ENCODE measurements at places on chromosomes 1 and 21. TPM values are rescaled to one million over a fixed set of nuclear protein-coding genes. Genes with fewer than 3 reads are reported as not detected.

The ELAVL4 gene
- 0.07 TPM for total RNA-seq

The KCNH1 gene
- 0.03 TPM for total RNA-seq

The TINAGL1 gene
- 46.2 TPM for total RNA-seq

The TDRKH gene
- total RNA-seq, result 3.8 TPM

DNA sequence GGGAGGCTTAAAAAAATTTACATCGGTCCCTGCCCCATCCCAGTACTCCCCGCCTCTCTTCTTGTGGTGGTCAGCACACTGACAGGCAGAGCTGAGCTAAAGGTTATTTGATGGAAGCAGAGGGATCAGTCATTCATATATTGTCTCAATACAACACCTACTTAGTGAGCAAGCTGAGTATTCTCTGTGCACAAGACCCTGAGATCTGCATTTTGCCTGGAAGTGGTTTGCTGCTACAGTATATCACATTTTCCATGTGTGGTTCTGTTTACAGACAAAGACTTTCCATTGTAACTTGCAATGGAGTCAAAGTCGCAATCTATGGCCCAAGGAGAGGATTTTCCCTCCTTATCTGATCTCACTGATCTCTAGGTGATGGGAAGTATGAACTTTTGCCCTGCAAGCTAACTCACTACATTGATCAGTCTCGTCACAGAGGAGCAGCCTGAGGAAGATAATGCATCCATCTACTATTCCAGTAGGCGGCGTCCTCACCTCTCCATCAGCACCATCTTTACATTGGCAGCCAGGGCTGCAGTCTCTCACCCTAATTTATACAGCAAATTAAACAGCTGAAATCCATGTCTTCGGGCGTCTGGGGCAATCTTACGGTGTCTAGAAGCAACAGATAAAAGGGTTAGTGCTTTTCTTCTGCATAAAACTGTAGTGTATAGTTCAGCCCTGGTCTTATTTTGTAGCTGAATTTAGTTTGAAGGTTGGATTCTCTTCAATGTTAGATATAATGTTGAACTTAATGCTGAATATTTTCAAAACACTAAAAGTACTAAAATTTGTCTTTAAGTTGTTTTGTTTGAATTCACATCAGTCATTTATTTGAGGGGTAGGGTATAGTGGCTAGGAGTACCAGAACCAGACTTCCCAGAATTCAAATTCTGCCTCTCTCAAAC is 3.2 kb upstream of the TRAF5 start:
- no peak overlapping the region for H3K4me3 ChIP-seq
- H3K36me3 ChIP-seq, result no peaks in the 10 kb centered on the region
- peaks cover 9% of the 10 kb centered on the region for H3K4me1 ChIP-seq
- H3K27me3 ChIP-seq, result no peaks in the 10 kb centered on the region
- DNase-seq, result peak; percentile 81

GRCh38 chr1:229130028-229130668 is 140.8 kb upstream of the RAB4A start:
- DNase-seq, result peak; percentile 47
- H3K4me3 ChIP-seq, result no peak overlapping the region
- no peaks in the 10 kb centered on the region for H3K27me3 ChIP-seq
- H3K36me3 ChIP-seq, result no peaks in the 10 kb centered on the region
- H3K4me1 ChIP-seq, result peaks cover 19% of the 10 kb centered on the region
- H3K27ac ChIP-seq, result peak overlapping the region; percentile 87

DNA sequence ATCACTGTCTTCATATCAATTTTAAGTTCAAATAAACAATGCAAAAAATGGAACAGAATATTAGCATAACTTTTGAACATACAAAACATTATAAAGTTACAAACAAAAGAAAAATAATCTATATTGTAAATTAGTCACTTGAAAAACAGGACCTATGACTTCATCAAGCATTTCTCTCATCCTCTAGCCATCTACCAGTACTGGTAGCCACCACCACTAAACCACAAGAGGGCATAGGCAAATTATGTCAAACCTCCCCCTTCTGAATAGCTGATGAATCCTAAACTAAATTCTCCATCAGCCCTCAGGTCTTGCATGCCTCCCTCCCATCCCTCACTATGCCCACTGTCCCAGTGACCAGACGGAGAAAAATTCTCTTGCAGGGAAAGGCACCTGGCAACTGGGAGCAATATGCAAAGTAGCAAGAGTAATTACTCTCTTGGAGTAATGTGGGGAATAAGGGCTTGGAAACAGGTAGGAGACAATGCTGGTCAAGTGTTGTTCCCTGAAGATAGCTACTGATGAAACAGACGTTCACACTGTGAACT is 37.1 kb downstream of the SSX2IP start:
- H3K27ac ChIP-seq, result no peak overlapping the region
- no peaks in the 10 kb centered on the region for H3K36me3 ChIP-seq
- no peak for DNase-seq
- H3K4me3 ChIP-seq, result no peak overlapping the region
- no peaks in the 10 kb centered on the region for H3K27me3 ChIP-seq

GRCh38 chr1:32904797-32905196 is 3.6 kb upstream of the TMEM54 start:
- no peaks in the 10 kb centered on the region for H3K36me3 ChIP-seq
- H3K4me1 ChIP-seq, result peaks cover 7% of the 10 kb centered on the region
- H3K4me3 ChIP-seq, result no peak overlapping the region
- no peak for DNase-seq
